ENCODE measurements at places on chromosomes 2 and 18.
A peak's percentile ranks its signal among the peaks of the same experiment; 100 is the strongest.

GRCh38 chr2:197925204-197925603 is 120.8 kb downstream of the PLCL1 start:
- no peak for DNase-seq

- no peak for DNase-seq
These were observed 762.4 kb downstream of the LRRTM4 start for GRCh38 chr2:76759634-76760366.

DNA sequence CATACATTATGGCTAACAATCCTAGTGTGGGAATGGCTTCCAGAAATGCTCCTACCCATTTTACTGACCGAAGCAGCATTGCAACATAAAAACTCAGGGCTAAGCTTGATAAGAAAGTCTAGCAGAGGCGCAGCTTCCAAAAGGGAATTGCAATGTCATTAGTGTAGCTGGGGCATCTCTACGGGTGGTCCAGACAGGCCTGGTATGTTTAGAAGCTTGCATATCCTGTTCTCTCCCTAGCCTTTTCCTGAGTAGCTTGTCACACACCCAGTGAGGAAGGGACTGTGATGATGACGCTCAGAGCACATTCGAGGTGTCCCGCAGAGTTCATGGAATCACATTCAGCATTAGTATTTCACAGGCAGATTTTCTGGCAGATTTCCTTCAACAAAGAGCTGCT is 38.0 kb upstream of the COL5A2 start:
- DNase-seq = no peak

DNA sequence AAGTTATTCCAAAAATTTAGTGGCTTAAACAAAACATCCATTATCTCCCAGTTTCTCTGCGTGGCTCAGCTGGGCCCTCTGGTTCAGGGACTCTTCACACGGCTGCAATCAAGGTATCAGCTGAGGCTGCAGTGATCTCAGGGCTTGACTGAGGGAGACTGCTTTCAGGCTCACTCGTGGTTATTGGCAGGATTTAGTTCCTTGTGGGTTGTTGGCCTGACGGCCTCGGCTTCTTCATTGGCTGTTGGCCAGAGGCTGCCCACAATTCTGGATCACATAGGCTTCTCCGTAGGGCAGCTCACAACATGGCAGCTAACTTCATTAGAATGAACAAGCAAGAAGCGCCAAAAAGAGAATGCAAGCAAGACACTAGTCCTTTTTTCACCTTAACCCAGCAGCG is 90.1 kb downstream of the ABI2 start:
- DNase-seq = no peak

GRCh38 chr2:127504552-127505430 is 21.5 kb downstream of the IWS1 start:
- DNase-seq = no peak

- no peak for DNase-seq
These were observed 49.6 kb upstream of the BZW1 start for GRCh38 chr2:200762127-200762526.

GRCh38 chr2:234955971-234956509 is 4.2 kb downstream of the SH3BP4 start:
- no peak for DNase-seq

DNA sequence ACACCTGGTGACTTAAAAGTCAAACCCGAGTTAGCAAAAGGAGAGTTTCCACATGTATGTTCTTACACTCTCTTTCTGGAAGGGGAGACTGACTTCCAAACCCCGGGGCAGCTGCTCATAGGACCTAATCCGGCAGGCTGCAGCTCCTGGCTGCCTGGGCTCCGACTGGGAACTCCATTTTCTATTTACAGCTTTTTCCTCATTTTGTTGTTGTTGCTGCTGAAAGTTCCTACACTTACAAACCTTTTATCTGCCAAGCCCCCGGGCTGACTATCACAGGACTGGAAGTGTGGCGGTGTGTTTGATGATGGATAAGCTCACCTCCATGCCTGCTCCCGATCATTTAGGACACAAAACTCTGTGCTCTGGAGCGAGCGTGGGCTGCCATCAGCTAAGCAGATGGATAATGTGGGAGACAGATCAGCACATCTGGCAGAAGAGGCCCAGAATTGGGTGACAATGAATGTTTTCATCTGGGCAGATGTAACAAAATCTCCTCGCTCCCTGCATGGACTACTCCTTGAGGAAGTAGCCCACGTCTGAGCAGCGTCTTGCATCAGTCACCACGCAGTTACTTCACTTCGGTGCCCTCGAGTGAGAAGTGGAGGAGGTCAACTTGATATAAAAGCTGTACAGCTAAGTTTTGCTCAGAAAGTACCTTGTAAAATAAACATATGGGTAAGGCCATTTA is 114.4 kb upstream of the COPS8 start:
- no peak for DNase-seq

GRCh38 chr2:145736871-145737270 is 1217.0 kb upstream of the ZEB2 start:
- DNase-seq = no peak

DNA sequence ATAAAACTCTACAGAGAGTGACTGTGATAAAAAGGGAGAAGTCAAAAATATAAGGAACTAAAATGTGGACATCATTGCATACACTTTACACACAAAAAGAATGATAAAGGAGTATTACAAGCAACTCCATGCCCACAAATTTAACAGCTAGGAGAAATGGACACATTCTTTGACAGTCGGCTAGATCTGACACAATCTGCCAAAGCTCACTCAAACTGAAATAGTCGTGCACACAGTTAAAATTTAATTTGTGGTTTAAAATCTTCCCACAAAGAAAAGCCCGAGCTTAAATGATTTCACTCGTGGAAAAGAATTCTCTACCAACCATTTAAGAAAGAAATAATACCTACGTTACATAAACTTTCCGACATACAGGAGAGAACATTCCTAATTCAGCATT is 132.4 kb downstream of the ZAP70 start:
- DNase-seq = no peak

- no peak for DNase-seq
These were observed 343.6 kb upstream of the SYT4 start for GRCh38 chr18:43620936-43621335.

DNA sequence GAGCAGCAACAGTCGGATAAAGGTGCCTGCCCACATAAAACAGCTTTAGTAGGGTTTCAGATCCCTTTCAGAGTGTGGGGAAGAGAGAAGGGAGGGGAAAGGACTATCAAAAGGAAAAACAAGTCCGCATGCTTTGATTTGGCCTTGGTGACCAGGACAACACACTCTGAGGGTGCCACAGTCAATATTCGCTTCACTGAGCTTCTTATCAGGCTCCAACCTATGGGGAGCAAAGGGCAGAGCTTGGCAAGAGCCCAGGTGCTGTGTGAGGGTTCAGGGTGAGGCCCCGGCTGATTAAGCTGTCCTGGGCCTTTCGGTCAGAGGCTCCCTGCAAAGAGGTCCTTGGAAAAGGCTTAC is 237.4 kb upstream of the SMAD2 start:
- no peak for DNase-seq

DNA sequence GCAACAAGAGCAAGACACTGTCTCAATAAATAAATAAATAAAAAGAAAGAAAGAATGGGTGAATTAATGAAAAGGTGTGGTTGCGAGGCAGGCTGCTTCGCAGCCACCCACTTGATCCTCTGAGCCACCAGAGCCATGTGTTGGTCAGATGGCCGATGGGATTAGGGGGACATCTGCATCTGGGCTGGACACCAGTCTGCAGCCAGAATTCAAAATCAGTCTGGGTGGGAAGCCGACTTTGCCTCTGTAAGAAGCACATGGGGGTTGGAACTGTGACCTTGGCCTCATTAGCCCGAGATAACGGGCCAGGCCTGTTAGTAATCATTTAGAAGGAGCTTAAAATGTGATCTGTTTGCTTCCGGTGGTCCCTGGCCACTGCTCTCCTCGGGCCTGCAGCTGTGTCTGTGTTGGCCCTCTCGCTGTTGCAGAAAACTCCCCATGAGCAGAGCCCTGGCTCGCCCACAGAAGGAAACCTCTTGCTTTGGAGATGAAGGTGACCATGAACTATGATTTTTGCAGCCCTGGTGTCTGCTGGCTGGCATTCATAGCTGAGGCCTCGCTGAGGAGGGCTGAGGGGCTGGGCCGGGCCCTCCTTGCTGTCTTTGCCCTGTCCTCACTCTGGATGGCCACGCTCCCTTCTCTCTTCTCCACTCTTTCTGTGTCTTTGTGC is 94.4 kb downstream of the DYSF start:
- DNase-seq = no peak

- DNase-seq = no peak
These were observed 11.6 kb downstream of the ITGA4 start for GRCh38 chr2:181468811-181469210.

DNA sequence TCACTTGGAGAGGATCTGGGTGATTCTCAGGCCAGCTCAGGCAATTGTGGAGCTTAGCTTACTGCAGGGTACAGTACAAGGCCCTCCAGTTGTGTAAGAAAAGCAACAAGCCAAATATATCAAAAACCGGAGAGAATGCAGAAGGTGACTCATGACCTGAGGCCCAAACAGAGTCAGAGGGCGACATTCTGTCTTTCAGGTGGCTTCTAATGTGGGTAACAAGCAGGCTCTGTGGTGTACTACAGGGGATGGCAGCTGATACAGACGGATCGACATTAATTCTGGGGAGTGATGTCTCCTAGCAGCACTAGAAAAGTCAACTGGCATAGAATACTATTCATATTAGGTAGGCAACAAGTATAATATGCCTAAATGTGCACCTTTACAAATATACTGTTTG is 219.5 kb upstream of the SOX11 start:
- no peak for DNase-seq

GRCh38 chr2:240557808-240558207 is at the start of gene ANKMY1:
TSS of gene ANKMY1 (minus strand) at chr2:240557988. CDS start at chr2:240557335, 653 bp downstream.
- peak; percentile 86 for DNase-seq

- DNase-seq = no peak
These were observed 67.3 kb upstream of the ST6GAL2 start for GRCh38 chr2:106953236-106953635.

- no peak for DNase-seq
These were observed 761 bp downstream of the ST8SIA5 start for GRCh38 chr18:46756025-46756558.

GRCh38 chr18:41703744-41704530 is 251.1 kb upstream of the PIK3C3 start:
- no peak for DNase-seq

DNA sequence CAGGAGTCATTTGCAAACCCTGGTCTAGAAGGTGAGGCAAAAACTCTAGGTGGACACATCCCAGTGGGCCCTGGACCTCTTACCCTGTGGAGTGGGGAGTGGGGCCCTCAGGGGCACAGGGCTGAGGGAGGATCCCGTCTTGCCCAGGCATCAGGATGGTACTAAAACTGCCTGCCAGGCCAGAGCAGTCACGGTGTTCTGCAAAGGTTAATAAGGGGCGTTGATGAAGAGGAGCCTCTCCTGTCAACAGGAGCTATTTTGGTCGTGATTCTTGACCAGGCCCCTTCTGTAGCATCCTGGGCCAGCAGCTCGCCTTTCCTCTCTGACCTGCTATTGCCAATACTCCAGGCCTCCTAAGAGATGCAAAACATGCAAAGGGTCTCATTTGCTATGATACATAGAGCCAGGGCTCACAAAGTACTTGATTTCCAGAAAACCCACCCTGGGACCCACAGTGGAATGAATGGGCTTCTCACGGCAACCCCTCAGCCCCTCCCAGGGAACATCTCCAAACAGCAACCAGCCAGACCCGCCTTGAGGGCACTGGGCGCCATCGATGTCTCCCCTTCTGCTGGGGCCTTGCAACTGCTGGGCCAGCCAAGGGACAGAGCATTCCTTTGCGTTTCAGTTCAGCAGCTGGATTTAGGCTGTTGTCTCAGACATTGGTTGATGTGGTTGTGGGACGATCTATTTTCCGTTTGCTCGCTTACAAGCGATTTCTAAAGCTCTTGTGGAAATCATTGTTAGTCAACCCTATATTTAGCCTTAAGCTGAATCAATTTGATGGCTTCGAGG is 111.1 kb downstream of the PDCL3 start:
- DNase-seq = no peak

GRCh38 chr2:186551323-186552050 is 38.4 kb upstream of the ITGAV start:
- DNase-seq = no peak

DNA sequence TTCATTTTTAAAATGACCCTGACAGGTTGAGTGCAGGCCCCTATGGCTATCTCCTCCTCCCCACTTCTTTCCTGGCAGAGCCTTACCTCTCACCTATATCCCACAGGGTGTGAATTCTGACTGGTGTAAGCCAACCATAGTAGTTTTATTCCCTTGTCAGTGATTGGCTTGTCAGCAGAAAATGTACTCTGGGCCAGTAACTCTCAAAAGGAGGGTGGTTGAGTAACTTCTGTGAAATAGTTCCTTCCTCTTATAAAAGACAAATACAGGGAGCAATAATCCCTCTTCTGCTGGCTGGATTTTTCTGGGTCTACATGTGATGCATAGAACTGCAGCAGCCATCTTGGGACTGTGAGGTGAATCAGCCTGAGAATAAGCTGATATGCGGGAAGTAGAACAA is 83.4 kb downstream of the RAPH1 start:
- DNase-seq = no peak

GRCh38 chr2:135736546-135736945 is 5.1 kb upstream of the UBXN4 start:
- DNase-seq = no peak

DNA sequence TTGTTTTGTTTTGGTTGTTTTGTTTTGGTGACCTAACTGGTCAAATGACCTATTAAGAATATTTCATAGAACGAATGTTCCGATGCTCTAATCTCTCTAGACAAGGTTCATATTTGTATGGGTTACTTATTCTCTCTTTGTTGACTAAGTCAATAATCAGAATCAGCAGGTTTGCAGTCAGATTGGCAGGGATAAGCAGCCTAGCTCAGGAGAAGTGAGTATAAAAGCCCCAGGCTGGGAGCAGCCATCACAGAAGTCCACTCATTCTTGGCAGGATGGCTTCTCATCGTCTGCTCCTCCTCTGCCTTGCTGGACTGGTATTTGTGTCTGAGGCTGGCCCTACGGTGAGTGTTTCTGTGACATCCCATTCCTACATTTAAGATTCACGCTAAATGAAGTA is at the start of gene TTR:
Gene TTR (plus strand): TSS at position 250 of the 400 bp plus-strand sequence. CDS start 26 bp downstream, at position 276.
- DNase-seq = no peak

DNA sequence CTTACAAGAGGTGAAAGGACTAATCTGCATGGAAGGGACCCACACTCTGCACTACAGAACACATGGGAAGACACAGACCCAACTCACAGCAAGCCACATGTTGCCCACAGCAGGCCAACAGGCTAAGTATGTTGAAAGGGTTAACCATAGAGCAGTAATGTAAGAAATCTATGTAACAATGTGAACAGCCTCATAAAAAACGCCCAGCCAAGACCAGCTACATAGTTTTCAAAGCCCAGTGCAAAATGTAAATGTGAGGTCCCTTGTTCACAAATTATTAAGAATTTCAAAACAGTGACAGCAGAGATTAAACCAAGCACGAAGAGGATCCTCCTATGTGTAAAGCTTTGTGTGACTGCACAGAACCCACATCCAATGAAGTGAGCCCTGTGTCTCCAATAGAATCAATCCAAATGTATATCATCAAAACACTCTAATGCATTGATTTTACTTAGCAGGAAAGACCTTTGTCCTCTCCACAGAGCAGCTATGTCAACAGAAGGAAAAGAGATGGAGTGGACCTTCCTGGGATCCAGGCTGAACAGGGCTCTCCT is 210.1 kb downstream of the AGPS start:
- no peak for DNase-seq

- peak; percentile 42 for DNase-seq
These were observed 15.5 kb upstream of the ECEL1 start for GRCh38 chr2:232502911-232503808.

Measured in head of caudate nucleus (tissue), 42 donors.